Right atrium auricular region (tissue), 2 donors: ENCODE measurements at places on chromosomes 3 and 15. TPM values are rescaled to one million over a fixed set of nuclear protein-coding genes. Genes with fewer than 3 reads are reported as not detected.

Gene STARD5
- 2.2 TPM for total RNA-seq

Gene PLA1A
- total RNA-seq, result 11.6 TPM

Gene TMEM108
- total RNA-seq, result 5.3 TPM

Gene SKOR1
- not detected for total RNA-seq

Gene SH2D7
- total RNA-seq, result not detected

DNA sequence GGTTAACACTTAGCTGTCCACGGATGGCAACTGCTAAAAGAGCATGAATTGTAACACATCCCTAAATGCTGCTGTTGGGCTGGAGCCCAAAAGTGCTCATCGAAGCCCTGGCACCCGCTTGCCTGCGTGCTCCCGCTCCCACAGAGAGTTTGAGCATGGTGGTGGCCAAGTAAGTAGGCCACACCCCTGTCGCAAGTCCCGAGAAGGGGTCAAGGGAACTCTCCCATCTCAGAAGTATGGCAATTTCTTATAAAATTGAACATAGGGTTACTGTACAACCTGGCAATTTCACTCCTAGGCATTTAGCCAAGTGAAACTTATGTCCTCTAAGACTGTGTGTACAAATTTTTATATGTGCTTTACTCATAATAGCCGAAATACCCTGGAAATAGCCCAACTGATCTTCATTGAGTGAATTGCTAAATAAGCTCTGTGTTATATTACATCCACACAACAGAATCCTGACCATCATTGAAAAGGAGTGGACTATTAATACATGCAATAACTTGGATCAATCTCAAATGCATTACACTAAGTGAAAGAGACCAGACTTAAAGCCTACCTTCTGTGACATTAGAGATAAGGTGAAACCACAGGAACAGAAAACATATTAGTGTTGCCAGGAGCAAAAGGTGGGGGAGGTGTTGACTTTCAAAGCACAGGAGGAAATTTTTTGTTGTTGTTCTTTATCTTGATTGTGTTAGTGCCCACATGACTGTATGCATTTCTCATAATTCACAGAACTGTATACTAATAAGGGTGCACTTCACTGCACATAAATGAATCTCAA lies 1.5 kb upstream of the GCSAM start:
- no peak for DNase-seq

- no peak for DNase-seq
Measured at GRCh38 chr3:37974121-37975083, 16.2 kb upstream of the VILL start.

GRCh38 chr3:101256511-101256910 lies 63.9 kb downstream of the IMPG2 start:
- no peak for DNase-seq

DNA sequence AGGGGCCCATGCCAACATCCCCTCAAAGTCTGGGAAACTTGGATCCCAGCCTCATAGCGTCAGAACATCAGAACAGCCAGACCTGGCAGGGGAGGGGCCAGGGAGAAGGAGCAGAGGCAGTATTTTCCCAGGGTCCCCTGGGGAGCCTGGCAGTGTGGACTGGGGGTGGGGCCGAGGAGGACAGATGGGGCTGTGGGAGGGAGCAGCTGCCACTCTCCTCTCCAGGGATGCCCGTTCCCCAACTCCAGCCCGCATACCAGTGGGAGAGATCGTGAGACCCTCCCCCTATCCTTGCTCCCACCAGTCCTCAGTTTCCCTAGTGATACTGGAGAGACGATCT lies 6.5 kb upstream of the DNAJB8 start:
- no peak for DNase-seq

GRCh38 chr3:184485241-184485640 lies 76.3 kb upstream of the EPHB3 start:
- DNase-seq, result no peak
